ENCODE measurements at places on chromosomes 13 and 19.

GRCh38 chr13:82593239-82593638, 1289.0 kb downstream of the SLITRK1 start:
- DNase-seq: no peak

DNA sequence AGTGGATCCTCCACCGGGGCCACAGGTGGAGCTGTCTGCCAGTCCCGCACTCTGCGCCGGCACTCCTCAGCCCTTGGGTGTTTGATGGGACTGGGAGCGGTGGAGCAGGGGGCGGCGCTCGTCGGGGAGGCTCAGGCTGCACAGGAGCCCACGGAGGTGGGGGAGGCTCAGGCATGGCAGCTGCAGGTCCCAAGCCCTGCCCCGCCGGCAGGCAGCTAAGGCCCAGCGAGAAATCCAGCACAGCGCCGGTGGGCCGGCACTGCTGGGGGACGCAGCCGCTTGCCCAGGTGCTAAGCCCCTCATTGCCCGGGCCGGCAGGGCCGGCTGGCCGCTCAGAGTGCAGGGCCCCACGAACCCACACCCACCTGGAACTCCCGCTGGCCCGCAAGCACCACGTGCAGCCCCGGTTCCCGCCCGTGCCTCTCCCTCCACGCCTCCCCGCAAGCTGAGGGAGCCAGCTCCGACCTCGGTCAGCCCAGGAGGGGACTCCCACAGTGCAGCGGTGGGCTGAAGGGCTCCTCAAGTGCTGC, 286.4 kb downstream of the RBM26 start:
- DNase-seq: no peak

DNA sequence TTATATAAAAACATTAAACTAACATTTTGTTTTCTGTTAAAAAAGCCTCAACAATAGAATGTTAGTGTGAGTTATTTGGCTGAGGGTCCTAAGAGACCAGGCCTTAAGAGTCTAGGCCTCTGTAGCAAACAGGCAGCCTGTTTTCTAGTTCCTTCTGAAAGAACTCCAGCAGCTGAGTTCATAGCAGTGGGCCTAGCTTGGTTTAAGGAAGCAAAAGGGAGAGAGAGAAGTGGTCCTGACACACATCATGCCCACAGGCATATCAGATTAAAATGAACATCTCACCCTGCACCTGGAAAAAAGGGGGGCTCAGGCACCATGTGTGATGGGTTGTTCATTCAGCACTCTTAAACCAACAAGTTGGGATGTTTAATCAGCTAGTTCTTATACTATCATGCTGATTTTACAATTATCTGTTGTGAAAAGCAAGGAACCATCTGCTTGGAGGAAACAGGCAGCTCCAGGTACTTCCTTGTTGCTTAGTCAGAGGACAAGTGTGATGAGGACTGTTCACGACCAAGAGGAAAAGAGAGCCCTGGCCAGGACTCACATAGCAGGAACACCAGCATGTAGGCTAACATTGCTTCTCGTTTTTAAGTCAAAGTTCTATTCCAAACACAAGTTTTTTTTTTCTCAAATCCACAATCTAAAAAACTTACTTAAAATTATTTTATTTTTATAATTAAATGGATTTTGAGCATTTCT, 81.3 kb upstream of the FRY start:
- DNase-seq: no peak

DNA sequence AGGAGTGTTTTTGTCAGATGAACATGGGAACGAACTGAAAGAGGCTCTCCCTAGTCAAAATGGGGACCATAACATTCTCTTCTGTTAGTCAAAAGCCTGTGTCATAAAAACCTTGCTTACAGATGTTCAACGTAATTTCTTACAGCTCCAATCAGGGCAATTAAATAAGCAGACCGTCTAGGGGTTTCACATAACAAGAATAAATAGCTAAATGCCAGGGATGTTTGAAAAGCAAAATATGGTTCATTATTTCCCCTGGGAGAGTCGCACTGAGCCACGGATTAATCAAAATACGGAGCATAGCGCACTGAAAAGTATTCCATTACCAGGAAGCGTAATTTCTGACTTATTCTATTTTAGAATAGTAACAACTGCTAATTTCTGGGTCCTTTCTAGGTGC, 63.7 kb upstream of the MRI1 start:
- no peak for DNase-seq

DNA sequence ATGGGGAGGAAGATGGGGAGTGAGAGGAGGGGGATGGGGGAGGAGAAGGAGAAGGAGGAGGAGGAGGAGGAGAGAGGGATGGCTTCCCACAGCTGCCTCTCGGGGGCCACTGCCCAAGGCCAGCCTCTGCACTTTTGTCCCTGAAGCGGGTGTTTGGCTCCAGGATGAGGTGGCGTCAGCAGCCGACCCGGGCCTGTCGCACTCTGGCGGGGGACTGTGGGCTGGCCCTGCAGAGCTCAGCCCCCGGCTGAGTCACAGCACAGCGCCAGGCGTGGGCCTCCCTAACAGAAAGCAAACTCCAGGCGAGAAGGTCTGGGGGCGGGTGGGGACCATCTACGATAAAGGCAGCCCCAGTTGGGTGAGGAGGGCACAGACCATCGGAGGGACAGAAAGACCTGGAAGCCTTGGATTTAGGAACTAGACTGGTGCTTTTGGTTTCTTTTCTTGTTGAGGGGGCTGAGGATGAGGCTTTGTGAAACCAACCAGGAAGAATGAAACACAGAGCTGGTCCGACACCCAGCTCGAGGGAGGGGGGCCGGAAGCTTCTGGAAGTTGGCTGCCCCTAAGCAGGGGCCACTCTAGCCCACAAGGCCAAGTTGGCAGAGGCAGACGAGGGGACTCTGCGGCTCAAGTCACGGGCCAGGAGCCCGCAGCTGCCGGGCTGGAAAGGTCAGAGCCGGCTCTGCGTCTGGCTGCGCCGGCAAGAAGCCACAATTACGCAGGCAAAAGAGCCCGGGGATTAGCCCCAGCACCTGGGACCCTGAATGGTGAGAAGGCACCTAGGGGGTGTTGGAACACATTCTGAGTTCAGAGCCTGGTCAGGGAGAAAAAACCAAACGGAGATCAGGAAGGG, 18.2 kb downstream of the LSM4 start:
- DNase-seq: peak; percentile 75

GRCh38 chr13:76890021-76890420, 3.8 kb upstream of the KCTD12 start:
- no peak for DNase-seq

GRCh38 chr19:32041681-32042292, 303.6 kb upstream of the ZNF507 start:
- DNase-seq: peak; percentile 61

DNA sequence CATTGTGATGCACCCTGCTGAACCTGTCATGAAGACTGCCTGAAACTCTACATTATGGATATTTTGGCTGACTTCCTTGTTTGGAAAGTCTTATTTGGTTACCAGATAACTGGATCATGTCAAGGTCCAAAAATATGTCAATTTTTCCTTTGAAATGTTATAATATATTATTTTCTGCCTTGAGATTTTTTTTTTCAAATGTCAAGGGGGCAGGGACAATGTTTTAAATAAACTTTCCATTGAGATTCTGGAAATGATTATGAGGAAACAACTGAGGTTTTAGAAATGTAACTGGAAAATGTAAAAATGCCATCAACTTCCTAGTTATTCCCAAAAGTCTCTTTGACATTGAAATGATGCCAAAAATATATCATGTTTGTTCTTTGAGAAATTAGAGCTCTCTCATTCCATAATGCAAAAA, 117.0 kb downstream of the RFC3 start:
- DNase-seq: no peak

- no peak for DNase-seq
These were observed 1721.4 kb downstream of the PCDH9 start for GRCh38 chr13:65508745-65509144.

- no peak for DNase-seq
These were observed 5.9 kb downstream of the NANOS3 start for GRCh38 chr19:13882836-13883235.

DNA sequence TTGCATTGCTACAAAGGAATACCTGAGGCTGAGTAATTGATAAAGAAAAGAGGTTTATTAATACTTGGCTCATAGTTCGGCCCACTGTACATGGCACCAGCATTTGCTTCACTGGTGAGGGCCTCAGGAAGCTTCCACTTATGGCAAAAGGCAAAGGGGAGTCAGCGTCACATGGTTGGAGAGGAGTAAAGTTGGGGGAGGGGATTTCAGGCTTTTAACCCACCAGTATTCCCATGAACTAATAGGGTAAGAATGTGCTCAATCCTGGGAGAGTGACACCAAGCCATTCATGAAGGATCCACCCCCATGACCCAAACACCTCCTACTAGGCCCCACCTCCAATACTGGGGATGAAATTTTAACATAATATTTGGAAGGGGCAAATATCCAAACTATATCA, 82.5 kb upstream of the MYCBP2 start:
- peak; percentile 15 for DNase-seq

- DNase-seq: no peak
These were observed 59.6 kb downstream of the CDADC1 start for GRCh38 chr13:49307365-49307764.

GRCh38 chr13:110626521-110626920, 11.2 kb downstream of the NAXD start:
- no peak for DNase-seq

DNA sequence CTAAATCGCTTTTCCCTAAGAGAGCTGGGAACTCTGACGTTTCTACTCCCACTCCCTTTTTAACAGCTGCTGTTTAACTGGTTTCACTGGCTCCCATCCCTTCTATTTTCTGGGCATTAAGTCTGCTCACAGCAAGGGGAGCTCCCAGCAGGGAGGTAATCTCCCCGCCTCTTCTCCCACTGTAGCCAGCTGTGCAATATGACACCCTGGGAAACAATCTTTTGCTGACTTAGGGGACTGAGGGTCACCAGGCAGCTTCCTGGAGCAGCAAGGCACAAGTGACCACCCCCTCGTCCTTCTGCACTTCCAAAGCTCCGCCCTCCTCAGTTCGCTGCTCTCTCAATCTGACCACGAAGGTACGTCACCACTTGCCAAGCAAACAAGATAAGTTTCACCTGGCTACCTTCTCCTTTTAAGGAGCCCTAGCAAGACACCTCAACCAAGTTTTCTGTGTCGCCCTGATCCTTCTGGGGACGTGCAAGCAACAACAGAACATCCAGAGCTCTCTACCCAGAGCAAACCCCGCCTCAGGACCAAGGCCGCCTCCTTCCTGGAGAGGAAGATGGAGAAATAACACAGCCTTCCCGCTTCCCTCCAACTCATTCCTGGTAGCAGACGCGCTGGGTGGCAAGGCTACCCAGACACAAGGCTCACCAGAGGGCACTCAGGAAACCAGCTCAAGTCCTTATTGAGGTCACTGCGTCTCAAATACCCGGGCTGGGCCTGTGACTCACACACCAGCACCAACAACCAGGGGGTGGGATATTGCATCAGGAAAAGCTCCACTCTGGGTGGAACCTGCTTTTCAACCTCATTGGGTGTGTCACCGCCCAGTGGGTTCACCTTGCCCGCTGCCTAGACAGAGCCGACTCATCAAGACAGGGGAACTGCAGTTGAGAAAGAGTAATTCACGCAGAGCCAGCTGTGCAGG, 92.4 kb downstream of the STK24 start:
- peak; percentile 83 for DNase-seq

DNA sequence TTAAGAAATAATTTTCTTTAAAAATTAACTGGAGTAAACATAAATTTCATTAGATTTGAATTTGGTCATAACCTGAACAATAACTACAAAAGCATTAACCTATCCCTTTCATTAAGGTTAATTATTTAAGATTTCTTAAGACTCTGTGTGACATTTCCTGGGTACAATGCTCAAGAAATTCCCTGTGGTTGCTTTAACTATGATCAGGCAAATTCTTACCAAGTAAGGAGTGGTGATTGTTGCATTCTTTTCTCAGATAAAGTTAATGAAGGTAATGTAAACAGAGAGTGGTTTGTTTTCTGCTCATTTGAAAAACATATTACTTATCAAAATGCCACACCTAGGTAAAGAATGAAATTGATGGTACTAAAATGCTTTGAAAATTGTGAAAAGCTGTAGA, 114.8 kb upstream of the MIR17HG start:
- no peak for DNase-seq

DNA sequence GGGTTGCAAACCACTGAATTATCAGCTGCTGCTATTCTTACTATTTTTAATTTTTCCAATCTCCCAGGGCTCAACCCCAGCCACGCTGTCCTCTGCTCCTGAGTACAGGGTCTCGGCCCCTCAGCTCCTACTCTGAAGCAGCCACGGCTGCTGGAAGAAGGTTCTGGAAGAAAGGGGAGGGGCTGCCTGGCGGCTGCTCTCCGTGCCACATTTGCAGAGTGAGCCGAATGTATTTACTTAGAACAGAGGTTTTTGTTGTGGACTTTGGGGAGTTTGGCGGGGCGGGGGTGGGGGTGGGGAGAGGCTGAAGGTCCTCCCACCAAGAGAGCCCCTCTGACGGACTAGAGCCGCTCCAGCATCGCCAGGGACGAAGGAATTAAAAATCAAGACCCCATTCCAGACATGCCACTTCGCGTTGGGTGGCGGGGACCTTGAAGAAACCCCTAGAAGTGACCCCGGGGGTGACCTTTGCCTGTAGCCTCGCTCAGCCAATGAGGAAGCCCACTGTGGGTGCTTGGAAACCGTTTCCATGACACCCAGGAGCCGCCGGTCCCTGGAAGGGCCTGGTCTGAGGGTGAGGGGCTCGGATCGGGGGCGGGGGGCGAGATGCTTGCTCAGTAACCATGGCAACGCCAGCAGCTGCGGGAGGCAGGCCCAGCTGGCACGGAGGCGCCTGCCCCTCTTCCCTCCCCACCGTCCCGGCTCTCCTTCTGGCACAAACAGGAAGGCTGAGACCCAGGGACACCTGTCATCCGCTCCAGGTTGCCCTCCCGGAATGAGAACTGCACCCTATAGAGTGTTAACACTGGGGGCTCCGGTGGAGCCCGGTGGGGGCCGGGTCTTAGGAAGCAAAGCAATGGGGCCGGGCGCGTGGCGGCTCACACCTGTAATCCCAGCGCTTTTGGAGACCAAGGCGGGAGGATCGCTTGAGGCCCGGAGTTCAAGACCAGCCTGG, 54.2 kb upstream of the PTPRS start:
- DNase-seq: peak; percentile 66

DNA sequence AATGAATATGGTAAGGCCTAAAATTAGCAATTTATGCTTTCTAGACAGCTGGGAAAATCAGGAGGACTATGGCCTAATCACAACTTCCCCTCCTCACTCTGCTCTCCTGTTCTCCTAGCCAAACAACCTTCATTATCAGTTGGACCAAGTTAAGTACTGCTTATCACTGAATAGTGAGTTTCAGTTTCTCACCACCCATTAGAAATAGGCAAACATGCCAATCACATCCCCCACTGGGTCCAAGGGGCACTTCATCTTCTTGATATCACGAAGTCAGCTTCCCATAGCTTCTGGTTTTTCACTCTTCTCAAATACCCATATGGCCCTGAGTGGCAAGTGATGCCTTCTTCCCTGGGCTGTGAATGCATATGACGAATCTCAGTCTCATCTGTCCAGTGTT, 689.6 kb downstream of the SLITRK5 start:
- DNase-seq: no peak

DNA sequence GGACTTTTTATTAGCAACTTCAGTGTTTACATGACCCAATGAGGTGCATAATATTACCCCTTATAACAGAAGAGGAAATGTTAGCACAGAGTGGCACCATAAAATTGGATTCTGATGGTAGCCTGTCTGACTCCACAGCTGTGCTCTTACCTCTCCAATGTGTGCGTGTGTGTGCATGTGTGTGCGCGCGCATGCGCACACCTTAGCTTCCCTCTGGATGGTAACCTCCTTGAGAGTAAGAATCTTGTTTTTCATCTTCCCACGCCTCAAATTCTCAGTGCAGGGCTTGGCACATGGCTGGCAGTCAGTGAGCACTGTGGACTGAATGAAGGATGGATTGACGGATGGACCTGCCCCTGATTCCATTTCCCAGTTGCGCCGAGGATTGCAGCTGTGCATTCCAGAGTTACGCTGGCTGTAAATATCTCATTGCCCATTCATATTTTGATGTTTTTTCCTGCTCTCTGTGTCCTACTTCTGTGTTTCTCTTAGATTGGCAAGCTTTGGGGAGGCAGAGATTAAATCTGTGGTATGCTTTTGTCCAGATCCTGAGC, 99.2 kb upstream of the WASF3 start:
- DNase-seq: no peak
